ENCODE measurements at places on chromosomes 13 and 19. TPM values are rescaled to one million over a fixed set of nuclear protein-coding genes. Genes with fewer than 3 reads are reported as not detected.
A peak's percentile ranks its signal among the peaks of the same experiment; 100 is the strongest.

- peak; percentile 51 for DNase-seq
Measured at GRCh38 chr13:21435687-21436151, 23.4 kb downstream of the ZDHHC20 start.

GRCh38 chr13:96636001-96636709 lies 358.1 kb downstream of the OXGR1 start:
- DNase-seq, result no peak

GRCh38 chr19:3851254-3852176 lies 17.3 kb downstream of the ZFR2 start:
- DNase-seq, result no peak

DNA sequence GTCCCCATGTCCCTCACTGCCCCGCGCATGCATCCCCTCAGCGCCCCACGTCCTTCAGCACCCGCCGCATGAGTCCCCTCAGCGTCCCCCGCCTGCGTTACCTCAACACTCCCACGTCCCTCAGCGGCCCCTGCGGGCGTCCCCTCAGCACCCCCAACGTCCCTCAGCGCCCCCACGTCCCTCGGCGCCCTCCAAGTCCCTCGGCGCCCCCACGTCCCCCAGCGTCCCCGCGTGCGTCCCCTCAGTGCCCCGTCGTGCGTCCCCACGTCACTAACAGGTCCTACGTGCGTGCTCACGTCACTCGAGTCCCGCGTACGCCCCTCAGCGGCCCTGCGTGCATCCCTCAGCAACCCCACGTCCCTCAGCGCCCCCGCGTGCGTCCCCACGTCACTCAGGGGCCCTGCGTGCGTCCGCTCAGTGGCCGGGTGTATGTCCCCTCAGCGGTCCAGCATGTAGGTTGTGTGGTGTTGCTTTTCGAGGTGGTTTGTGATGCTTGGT lies 19.5 kb upstream of the GAS6 start:
- DNase-seq, result peak; percentile 43

DNA sequence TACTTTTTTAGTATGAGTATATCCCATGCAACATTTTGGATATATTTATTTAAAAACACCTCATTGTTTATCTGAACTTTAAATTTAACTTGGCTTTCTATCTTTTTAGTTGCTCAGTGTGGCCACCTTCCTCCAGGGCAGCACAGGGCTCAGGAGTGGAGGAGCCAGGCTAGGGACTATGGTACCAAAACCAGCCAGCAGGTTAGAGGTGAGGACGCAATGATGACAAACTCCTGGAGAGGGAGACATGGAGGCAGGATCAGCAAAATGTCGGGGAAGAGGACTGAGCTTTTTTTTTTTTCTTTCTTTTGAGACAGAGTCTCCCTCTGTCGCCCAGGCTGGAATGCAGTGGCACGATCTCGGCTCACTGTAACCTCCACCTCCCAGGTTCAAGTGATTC lies 29.6 kb upstream of the CALM3 start:
- peak; percentile 46 for DNase-seq

Gene ACER1
- total RNA-seq, result not detected

Gene ATP8A2
- not detected for total RNA-seq

Gene OR4F17
- total RNA-seq, result not detected

Gene HCN2
- total RNA-seq, result 4.2 TPM

Measured in K562 (cell line).